Fibroblast of skin of left quadriceps (primary cell): ENCODE measurements at places on chromosomes 16 and 17.

GRCh38 chr16:68332411-68333121 is 21.7 kb downstream of the PRMT7 start:
- no peak for DNase-seq

DNA sequence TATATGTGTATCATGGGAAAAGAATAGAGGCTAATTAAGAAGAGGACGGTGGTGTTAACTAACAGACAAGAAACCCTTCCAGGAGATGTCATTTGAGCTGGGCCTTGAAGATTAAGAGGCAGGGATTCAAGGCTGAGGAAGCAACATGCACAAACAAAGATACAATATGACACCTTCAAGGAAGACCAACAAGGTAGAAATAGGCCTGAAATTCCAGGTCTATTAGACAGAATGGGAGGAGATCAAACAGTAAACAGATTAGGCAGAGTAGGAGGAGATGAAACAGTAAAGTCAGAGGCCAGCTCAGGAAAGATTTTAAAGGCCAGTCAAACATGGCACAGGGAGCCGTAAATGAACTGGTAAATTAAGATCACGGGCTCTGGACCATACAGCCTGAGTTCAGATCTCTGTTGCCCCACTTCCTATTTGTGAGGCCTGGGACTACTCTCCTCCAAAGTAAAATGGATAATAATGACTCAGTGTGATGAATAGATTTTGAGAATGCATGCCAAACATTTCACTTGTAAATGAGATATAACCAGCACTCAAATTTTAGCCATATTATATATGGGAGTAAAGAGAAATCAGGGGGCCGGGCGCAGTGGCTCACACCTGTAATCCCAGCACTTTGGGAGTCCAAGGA is 38.9 kb downstream of the USP31 start:
- no peak for DNase-seq

DNA sequence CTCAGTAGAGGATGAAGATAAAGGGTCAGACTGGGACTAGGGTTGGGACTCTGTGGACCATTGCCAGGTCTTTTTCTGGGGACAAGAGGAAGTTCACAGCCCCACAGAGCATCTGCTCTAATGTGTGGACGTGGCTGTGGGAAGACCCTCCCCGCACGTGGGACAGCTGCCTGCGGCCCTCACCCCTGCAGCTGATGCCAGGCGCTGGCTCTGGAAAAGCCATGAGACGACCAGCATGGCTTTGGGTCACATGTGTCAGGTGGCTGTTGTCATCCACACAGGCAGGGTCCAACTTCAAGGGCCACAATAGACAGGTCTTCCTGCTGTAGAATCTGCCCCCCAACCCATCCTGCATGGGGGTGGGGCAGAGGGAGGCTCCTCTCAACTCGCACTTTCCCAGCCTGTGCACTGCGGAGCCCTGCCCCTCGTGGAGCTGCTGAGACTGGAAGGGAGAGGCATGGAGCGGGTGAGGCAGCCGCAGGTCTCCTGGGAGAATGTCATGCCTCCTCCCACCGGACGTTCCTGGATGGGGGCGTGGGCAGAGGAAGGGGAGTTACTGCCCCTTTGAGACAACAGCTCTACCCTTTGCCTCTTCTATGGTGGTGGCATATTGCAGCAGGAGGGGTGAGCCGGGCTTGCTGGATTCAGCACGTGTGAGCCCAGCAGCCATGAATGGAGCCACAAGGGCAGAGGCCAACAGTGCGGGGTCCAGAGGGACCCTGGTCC is 53.4 kb downstream of the PIMREG start:
- no peak for DNase-seq

GRCh38 chr16:75644240-75645012 is 3.0 kb downstream of the KARS1 start:
- DNase-seq, result no peak

DNA sequence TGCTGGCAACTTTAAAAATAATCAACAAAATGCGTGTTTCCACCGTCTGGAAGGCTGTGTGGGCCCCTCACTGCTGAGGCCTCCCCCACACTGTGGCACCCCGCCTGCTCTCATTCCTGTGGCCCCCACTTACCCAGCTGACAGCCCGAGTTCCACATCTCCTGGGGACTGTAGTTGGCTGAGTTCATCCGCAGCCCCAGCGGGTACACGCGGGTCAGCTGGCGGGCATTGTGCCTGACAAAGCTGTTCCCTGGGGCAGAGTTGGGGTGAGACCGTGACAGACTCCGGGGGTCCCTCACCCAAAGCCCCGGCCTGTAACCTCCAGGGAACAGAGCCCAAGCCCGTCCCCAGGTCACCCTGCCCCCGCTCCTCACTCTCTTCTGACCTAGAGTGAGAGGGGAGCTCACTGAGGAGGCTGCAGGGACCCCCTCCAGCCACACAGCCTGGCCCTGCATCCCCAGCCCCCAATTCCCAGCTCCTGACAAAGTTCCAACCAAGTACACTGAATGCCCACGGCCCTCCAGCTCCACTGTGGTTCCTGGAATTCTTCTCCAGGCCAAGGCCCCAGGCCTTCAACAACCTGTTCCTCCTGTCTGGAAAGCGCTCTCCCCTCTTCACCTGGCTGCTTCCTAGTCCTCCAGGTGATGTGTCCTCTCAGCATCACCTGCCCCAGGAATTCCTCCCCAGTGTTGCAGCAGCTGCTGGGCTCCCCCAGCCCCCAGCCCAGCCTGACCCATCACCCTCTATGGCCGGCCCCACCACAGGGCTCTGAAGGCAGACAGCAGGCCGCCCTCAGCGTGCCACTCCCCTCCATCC is 18.0 kb downstream of the PLCD3 start:
- DNase-seq, result no peak

DNA sequence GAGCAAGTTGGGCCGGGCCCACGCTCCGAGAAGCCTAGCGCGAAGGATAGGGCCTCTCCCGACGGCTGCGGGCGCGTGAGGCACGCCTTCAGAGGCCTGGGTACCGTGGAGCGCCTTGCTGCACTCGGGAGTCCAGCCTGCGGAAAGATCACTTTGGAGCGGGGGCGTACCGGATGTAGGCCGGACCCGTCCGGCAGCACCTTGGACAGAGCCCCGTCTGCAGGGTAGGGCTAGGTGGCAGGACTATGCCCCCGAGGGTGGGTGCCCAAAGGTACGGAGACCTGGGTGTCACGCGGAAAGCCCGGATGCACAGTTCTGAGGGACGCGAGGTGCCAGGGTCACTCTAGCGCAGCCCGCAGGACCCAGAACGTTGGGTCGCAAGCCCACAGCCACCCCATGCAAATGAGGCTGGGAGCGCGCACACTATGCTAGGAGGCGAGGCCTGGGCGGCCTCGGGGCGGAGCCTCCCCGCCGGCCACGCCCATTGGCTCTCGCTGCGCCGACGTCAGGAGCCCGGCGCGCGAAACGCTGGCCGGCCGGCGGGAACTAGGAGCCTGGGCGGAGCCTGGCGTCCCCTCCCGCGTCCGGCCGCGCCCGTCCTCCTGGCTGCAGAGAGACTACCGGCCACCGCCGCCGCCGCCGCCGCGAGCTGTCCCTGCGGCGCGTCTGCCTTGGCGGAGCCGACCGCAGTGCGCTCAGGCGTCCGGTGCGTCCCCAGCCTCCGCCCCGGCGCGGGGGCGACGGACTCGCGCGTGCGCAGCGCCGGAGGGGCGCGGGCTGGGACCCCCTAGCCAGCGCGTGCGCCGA is at the start of gene PAQR4:
Gene PAQR4 (plus strand): TSS at position 611 of the 807 bp plus-strand sequence. CDS start 327 bp downstream, outside the sequence.
- DNase-seq, result peak; percentile 62

- no peak for DNase-seq
These were observed 1.4 kb downstream of the NOTUM start for GRCh38 chr17:81959362-81960129.
